ENCODE measurements at places on chromosomes 4 and X. TPM values are rescaled to one million over a fixed set of nuclear protein-coding genes. Genes with fewer than 3 reads are reported as not detected.

GRCh38 chr4:154344686-154345085 is 146.9 kb downstream of the DCHS2 start:
- no peak for DNase-seq

DNA sequence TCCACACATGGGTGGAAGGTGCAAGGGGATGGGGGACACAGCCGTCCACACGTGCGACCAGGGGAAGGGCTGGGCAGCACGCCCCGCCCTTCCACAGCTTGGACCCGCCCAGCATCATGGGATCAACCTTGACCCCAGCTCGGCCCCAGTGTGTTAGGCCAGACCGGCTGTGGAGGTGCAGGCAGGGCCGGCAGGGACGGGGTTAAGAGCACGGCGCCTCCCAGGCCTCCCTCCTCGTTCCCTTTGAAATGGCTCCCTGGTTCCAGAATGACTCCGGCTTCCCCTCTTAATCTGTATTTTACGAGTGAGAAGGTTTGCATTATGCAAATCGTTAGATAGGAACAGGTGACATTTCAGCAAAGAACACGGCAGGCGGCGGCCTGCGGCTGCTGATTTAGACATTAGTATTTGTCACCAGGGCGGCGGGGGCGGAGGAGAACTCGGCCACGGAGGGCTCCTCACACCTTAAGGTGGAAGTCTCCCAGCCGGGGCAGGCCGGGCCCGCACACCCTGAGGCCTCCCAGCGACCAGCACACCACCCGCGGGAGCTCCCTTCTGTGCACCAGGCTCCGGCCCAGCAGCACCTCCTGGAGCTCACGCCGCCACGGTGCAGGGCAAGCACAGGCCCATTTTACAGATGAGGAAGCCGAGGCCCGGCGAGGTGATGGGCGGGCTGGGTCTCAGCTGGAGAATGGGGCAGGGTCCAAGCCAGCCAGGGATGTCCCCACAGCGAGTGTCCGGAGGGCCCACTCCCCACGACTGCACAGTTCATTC is 116.1 kb downstream of the FAM53A start:
- DNase-seq = no peak

The CHRDL1 gene
- total RNA-seq = 1.2 TPM

GRCh38 chr4:88060431-88060830 is 53.0 kb downstream of the PKD2 start:
- DNase-seq = no peak

The TEX13C gene
- total RNA-seq = not detected

GRCh38 chrX:56811599-56811998 is 82.6 kb downstream of the NBDY start:
- no peak for DNase-seq

The MAPK10 gene
- 69.6 TPM for total RNA-seq

GRCh38 chrX:71191248-71191647 is 31.8 kb upstream of the GJB1 start:
- DNase-seq = no peak

The BBS12 gene
- total RNA-seq = 5.8 TPM

The FAT1 gene
- total RNA-seq = 114 TPM

DNA sequence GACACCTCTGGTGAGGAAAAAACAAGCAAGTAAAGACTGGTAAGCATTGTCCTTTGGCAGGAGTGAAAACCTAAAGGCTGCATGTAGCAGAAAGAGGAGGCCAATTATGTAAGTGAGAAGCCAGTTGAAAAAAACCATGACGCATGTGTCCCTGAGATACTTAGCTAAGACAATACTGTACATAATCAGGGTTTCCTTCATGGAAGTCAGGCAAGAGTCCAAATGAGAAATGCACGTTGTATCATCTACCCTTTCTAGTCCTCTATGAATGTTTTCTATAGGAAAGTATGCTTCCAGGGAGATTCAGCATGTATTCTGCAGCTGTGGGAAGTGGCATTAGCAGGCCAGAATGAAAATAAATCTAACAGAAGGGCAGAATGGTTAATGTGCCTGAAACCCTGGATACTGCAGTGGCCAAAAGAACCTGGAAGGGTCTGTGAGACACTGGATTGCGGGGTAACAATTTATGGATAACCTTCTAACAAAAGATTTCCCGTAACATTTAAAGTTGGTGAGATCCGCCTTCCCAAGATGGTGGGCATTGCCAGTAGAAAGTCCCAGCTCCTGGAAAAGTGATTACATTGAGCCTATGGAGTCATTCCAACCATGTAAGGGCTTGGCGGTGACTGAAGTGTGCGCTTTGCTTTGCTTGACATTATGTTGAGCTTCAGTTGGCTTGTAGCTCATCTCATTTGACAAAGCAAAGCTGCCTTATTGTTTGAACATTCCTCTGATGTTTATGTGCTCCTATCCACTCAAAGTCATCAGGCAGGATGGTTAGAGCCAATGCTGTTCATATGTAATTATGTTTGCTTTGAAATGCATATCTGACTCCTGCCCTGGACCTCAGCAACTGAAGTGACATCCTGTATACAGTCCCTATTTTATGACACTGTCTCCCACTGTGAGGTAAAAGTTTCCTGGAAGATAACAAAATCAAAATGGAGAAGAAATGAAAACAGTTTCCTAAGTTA is 200.4 kb downstream of the ARHGAP24 start:
- DNase-seq = no peak
